ENCODE measurements at places on chromosomes 7 and 10.

- DNase-seq, result peak; percentile 70
These were observed 738 bp downstream of the VPS26A start for GRCh38 chr10:69124563-69125268.

GRCh38 chr10:72085166-72085565 is 3.2 kb downstream of the SPOCK2 start:
- DNase-seq, result no peak

GRCh38 chr10:126021833-126022500 is 125.6 kb downstream of the FANK1 start:
- no peak for DNase-seq

DNA sequence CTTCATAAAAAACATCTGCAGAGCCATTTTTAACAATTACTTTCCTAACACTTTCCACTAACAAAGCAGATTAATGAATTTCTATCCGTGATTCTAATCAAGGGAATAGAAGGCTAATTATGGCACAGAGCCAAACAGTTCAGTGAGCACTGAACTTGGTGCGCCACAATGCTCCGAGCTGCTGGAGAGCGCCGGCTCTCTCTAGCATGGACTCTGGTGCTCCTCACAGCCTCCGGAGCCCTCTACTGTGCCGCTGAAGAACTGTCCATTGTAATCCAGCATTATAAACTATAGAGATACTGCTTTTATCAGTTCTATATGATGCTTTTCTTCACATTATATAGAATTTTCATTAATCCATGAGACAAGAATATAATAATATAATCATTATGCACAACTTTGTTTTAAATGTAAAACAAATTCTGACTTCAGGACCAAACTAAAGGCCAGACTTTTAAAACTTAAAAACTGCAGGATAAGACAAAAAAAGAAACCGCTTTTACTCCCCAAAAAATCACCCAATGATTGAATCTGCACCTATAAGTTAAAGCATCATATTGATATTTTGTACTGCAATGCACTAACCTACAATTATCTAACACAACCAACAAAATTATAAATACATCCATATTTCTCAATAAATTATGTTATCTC is 123.6 kb downstream of the RNF32 start:
- no peak for DNase-seq

GRCh38 chr7:78450706-78451105 is 652.1 kb downstream of the PHTF2 start:
- no peak for DNase-seq

- DNase-seq, result no peak
These were observed 422.0 kb downstream of the CALN1 start for GRCh38 chr7:71990138-71990462.

- DNase-seq, result peak; percentile 52
These were observed 148.6 kb downstream of the DNAJB6 start for GRCh38 chr7:157485361-157485831.

- no peak for DNase-seq
These were observed 84.0 kb downstream of the ELAPOR2 start for GRCh38 chr7:86975449-86975848.

DNA sequence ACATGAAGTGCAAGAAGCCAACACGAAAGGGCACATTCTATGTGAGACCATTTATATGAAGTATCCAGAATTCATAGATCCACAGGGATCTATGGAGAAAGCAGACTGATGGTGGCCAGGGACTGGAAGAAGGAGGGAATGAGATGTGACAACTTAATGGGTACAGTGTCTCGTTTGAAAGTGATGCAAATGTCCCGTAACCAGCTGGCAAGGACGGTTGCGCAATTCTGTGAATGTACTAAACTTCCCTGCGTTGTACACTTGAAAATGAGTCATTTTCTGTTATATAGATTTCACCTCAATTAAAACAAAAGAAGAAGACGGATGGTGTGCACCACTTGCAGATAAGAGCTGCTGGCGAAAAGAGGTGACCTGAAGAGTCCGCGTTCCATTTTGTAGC is 861.1 kb downstream of the TYW1 start:
- no peak for DNase-seq

All from activated CD8-positive, alpha-beta memory T cell treated with anti-CD3 and anti-CD28 coated beads for 24 hours (primary cell).